ENCODE measurements at places on chromosomes 13 and 19.

DNA sequence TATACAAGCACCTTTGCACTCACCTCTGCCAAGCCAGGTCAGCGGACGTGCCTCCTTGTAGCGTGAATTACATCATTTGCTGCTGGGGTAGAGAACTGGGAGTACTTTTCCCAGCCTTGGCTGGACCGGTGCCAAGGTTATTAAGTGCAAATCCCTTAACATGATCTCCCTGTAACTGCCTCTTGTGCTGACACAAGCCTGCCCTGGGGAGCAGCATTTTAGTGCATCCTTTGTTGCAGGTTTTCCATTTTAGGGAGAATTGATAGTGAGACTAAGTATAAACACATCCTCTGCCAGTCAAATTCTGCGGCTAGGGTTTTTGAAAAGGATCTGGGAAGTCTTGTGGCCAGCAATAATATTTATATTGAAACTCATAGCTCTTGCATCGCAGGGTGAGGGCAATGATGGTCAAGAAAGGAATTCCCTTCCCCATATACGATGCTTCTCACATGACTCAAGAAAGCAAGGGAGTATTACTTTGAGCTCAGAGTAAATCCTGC lies 32.7 kb upstream of the DCLK1 start:
- ATAC-seq = no peak

- ATAC-seq = no peak
Measured at GRCh38 chr13:50766013-50766412, 77.5 kb downstream of the DLEU7 start.

DNA sequence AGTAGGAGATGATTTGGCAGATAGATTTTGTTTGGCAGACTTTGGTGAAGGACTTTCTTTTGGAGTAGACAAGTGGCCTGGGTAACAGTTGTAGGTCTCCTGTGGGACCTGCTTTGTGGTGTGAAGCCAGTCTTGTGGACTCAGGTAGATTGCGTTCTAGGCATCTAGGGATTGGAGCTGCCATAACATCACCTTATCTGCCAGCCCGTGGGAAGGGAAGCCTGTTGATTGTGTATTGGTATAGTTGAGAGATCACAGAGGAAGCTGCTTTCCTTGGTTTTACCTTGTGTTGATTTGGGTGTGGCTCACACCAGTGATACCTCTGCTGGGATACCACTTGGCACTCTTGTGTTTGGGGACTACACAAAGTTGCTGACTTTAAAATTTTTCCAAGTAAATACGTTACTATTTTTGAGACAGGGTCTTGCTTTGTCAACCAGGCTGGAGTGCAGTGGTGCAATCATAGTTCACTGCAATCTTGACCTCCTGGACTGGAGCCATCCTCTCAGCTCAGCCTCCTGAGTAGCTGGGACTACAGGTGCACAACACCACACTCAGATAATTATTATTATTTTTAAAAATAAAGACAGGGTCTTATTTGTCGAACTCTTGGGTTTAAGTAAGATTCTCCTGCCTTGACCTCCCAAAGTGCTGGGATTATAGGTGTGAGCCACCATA lies 7.8 kb downstream of the HNRNPM start:
- ATAC-seq = no peak

DNA sequence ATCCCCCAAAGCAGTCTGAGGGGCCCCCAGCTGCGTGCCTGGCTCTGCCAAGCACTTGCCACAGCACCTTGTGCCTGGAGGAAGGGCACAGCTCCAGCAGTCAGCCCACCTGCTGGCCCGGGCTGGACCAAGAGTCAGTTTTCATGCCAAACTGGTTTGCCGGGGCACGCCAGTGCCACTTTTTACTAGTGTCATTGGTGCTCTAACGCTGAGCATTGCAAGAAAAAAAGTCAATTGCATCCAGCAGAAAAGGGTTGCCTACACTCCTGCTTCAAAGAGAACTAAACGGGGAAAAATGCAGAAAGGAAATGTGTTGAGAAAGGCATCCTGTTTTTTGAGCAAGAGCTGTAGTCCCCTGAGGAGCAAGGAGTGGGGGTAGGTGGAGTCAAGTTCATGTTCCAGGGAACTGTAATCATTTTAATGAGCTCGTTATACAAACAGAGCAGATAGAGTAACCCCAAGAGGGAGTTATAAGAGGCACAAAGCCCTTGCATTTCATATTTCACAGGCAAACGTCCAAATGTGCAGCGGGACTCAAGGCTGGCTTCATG lies 68.4 kb downstream of the F2RL3 start:
- no peak for ATAC-seq

GRCh38 chr19:46533078-46533620 lies 37.5 kb upstream of the PNMA8B start:
- no peak for ATAC-seq

DNA sequence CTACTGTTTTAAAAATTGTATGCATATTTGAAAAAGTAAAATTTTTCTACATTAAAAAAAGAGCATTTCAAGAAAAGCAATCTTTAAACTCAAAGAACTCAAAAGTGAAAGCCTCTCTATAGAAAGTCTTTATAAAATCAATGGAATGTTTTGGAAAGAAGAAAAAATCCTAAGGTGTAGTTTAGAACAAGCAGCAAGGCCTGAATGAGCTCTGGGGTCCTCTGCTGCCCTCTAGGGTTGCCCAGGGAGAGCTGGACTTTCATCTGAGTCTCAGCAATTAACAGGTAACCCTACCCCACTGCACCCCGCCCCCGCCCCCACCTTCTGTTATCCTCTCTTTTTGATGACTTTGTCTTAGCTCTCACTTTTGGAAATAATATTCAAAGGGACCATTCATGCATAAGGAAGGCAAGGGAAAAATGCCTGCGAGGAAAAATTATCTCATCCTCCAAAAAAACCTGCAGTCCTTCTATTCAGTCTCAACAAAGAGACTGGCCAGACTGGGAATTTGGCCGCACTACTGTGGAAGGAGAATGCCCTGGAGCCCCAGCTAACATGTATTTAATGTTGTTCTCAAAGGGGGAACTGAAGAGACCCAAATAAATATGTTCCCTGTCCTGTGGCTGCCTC lies 24.1 kb downstream of the SLC25A30 start:
- no peak for ATAC-seq

DNA sequence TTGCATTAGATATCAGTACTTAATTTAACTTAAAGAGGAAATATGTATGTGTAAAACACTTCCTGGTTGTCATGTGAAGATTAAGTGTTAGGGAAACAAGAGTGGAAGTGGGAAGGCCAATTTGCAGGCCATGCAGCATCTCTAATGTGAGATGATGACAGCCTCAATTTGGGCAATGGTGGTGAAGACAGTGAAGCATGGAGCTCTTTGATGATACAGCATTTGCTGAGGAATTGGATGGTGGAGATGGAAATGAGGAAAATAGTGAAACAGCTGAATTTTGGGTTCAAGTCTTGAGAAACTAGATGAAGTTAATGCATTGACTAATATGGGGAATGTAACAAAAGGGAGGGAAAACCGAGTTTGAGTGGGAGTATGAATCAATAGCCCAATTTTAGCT lies 231.7 kb upstream of the MIR17HG start:
- ATAC-seq = no peak

- peak; percentile 91 for ATAC-seq
Measured at GRCh38 chr19:34171877-34172660, at the start of gene LSM14A. Gene LSM14A (plus strand): TSS chr19:34172504. CDS start chr19:34172643, 139 bp downstream.

DNA sequence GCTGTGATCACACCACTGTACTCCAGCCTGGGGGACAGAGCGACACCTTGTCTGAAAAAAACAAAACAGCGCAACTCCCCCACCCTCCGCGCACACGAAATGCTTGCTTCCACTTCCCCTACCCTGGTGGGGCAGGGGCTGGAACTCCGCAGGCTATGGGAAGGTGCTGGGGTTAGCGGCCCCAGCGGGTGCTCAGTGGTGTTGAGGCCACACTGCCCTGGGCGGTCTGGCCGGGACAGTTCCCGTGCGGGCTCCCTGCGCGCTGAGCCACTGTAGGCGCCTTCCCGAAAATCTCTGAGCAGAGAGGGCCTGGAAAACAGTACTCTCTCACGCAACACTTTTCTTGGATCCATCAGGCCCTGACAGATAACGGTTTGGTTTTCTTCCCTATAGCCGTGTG lies 1.1 kb upstream of the WTIP start:
- ATAC-seq = no peak

- ATAC-seq = no peak
Measured at GRCh38 chr19:5558101-5558621, 9.6 kb downstream of the TINCR start.

GRCh38 chr13:73622381-73622780 lies 511.8 kb downstream of the KLF12 start:
- no peak for ATAC-seq

DNA sequence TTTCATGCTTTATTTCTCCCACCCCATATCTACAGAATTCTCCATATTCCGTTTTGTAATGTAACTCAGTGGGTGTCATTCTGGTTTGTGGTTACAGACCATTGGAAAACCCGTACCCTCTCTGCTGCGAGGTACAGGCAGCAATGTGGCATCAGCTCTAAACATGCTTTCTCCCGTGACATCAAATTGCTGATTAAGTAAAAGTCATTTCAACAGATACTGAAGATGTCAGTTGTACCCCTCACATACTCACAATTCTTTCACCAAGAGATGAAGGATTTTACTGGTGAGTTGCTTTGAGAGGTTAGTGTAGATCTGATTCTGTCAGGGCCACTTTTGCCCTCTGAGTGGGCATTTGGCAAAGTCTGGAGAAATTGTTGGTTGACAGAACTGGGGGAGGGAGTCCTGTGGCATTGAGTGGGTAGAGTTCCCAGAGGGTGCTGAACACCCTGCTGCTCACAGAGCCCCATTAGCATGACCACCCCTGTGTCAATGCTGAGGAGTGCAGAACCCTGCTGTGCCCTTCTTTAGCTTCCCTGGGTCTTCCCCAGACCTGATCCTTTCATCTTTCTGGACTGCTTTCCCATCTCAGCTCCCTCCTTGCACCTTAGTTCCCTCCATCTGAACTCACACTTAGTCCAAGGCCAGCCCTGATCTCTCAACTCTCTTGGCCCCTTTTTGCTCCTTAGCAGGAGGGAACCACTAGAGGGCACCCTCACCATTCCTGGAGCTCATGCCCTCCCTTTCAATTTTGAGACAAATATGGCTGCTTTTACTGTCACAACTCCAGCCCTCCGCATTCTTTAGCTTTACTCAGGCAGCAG lies 39.9 kb upstream of the CEACAM8 start:
- no peak for ATAC-seq

DNA sequence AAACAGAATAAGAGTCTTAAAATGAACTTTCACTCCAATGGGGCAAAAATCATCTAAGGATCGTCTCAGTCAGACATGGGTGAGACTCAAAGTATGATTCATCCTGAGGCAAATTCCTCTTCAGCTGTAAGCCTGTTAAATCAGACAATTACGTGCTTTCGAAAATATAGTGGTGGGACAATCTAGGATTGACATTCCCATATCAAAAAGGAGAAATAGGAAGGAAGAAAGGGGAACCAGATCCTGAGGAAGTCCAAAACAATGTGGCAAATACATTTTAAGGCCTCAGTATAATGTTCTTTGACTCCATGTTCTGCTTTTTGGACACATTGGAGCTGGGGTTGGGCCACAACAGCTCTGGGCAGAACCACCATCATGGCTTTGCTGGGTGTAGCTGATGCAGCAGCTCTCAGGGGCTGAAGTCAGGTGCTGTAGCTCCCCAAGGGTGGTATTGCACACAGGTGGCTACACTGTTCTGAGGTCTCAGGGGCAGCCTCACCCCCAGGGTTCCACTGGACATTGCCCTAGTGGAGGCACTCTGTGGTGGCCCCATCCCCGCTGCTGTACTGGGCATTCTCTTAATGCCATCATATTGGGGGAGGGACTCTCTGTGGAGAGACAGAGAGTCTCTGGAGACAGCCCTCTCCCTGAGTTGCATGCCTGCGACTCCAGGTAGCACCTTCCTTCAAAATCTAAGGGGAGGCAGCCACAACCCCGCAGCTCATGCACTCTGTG lies 5.7 kb upstream of the FPR3 start:
- ATAC-seq = no peak

DNA sequence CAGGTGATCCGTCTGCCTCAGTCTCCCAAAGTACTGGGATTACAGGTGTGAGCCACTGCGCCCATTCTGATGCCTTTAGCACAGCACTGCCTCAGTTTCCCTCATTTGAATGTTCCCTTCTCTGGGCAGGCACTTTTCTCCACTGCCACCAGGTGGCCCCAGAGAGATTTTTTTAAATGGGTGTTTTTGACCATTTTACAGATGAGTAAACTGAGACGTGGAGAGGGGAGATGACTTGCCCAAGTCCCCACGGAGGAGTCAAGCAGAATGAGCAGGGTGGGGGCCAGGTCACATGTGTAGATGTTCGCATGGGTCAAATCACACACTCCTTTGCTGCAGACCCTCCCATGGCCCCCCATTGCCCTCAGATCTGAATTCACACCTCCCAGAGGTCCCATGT lies 3.2 kb upstream of the PDE4C start:
- ATAC-seq = no peak

- peak; percentile 68 for ATAC-seq
Measured at GRCh38 chr13:28527629-28528028, 32.7 kb upstream of the FLT1 start.

DNA sequence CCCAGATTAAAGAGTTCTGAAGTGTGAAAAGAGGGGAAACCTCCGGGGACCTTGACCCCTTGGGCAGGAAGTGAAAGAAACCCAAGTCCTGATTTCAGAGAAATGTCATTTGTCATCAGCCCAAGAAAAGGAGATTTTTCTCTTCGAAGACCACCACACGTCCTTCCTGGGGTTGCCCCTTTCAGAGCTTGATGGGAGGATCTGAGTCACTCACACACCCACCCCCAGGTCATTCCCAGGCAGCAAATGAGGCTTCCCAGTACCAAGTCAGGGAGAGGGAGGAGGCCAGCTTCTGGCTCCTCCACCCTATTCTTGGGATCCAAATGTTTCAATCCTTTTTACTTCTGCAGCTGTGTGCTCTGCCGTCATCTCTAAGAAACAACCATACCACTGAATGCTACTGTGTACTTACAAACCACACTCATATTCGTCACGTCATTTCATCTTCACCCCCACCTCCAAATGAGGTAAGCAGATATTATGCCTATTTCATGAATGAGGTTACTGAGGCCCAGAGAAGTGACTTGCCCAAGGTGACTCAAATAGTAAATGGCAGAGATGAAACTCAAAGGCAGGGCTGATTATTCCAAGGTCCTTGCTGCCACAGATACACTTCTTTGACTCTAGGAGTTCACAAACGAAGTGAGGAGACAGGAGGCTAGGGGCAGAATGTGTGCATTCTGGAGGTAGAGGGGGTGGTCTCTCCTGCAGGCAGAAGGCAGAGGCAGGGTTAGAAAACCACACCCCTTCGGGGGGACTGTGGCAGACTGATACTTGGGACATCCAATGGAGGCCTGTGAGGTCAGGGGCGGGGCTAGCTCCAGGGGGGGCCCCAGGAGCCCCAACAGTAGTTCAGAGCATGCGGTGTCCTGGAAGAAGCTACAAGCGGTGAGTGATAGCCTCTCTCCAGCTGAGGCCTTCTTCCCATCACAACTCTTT lies 5.0 kb upstream of the KMT2B start:
- ATAC-seq = peak; percentile 13

- no peak for ATAC-seq
Measured at GRCh38 chr13:75770592-75771011, 134.5 kb downstream of the LMO7 start.

GRCh38 chr13:98014766-98015165 lies 61.3 kb downstream of the IPO5 start:
- no peak for ATAC-seq

DNA sequence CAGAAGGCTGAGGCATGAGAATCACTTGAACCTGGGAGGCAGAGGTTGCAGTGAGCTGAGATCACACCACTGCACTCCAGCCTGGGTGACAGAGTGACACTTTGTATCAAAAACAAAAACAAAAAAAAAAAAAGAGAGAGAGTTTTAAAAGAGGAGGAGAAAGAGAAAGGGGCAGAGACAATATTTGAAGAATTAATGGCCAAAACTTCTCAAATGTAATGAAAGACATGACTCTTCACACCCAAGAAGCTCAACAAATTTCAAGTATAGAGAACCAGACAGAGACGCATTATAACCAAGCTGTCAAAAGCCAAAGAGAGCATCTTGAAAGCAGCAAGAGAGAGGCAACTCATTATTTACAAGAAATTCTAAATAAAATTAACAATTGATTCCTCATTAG lies 36.9 kb upstream of the USP12 start:
- ATAC-seq = no peak

Data from stimulated activated memory B cell treated with anti-CD40 and anti-IgM and Interleukin-4, amounts not matched to agents 10 μg/mL and 1 μg/mL and 100 μg/mL, for 72 hours (primary cell).